ENCODE measurements at places on chromosomes 12 and 14. TPM values are rescaled to one million over a fixed set of nuclear protein-coding genes. Genes with fewer than 3 reads are reported as not detected.

GRCh38 chr14:92914087-92914656 is 8.8 kb upstream of the CHGA start:
- DNase-seq: peak; percentile 76

DNA sequence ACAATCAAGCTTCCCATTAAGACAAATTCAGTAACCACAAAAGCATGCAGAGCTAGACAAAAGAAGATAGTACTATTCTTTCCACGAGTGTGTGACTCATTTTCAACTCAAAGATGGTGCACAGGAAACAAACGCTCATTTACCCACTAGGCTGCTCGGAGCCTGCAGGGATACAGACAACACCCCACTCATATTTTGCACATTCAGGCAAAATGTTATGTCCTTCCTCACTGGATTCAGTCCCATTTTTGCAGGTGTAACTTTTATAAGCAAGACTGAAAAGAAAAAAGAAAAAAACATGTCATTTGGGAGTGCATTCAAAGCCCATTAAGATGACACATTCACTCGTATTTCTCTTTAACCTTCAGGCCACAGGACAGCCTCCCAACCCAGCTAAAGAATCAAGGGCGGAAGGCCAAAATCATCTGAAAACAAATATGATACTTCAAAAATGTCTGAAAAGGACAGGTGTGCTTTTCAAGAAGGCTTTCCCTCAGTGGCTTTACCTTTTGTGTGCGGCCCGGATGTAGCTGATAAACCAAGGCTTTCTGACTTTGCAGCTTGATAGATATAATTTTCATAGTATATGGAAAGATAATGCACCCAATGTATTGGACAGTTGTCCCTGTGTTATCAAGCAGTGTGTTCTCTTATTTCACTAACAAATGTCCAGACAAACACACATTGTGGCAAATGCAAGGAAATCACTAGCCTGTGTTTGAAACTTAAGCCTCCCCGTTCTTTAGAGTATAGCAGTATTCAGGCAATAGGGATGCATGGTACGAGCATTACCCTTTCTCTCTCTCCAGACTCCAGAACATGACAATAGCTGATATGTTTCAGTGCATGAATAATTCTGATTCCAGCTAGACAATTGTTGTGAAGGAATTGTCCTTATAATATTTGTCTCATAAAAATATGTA is 147.8 kb upstream of the KRR1 start:
- no peak for DNase-seq

OR6C2 gene
- not detected for total RNA-seq

GRCh38 chr12:53955036-53955775 is 503 bp downstream of the HOXC12 start:
- no peak for DNase-seq
